ENCODE measurements at places on chromosomes 13 and 19. TPM values are rescaled to one million over a fixed set of nuclear protein-coding genes. Genes with fewer than 3 reads are reported as not detected.

The ATP4B gene
- total RNA-seq, result not detected

The CEACAM7 gene
- total RNA-seq, result 0.71 TPM

The ADGRE3 gene
- not detected for total RNA-seq

The ZNF121 gene
- total RNA-seq, result 31.3 TPM

The VMAC gene
- total RNA-seq, result 2.5 TPM

The CCL25 gene
- total RNA-seq, result not detected

The GPR183 gene
- total RNA-seq, result 0.07 TPM

The CLIP3 gene
- total RNA-seq, result 0.28 TPM

The NANOS3 gene
- not detected for total RNA-seq

The ZNF667 gene
- 1.4 TPM for total RNA-seq

The FOXO1 gene
- total RNA-seq, result 7.5 TPM

The DACT3 gene
- total RNA-seq, result not detected
